Stimulated activated CD4-positive, alpha-beta T cell treated with anti-CD3 and anti-CD28 coated beads, TNF-alpha, amount 100 ng/mL, for 48 hours (primary cell): ENCODE measurements at places on chromosomes 5 and 9.

- no peak for DNase-seq
These were observed 69.8 kb downstream of the UBE2QL1 start for GRCh38 chr5:6518298-6519057.

- DNase-seq: no peak
These were observed 39.5 kb upstream of the ADAMTS16 start for GRCh38 chr5:5100635-5101034.

- DNase-seq: no peak
These were observed 711.2 kb downstream of the PTPRD start for GRCh38 chr9:9901624-9902023.

DNA sequence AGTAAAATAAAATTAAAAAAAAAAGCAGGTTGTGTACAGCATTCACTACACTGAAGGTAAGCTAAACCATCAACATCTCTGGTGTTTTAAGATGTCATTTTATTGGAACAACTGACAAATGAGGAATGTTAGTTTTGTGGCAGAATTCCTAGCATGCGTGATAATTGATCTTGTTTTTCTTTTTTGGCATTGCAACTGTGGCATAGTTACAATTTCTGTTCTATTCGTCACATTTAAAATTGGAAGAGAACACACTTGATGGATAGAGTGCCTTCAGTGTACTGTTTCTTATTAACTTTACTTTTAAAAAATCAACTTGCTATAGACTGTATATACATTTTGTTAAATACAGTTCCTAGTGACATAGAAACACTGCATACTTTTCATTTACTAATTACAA, 43.6 kb upstream of the TNFSF15 start:
- no peak for DNase-seq

GRCh38 chr5:96809921-96810320, 2.2 kb upstream of the ERAP1 start:
- peak; percentile 20 for DNase-seq

DNA sequence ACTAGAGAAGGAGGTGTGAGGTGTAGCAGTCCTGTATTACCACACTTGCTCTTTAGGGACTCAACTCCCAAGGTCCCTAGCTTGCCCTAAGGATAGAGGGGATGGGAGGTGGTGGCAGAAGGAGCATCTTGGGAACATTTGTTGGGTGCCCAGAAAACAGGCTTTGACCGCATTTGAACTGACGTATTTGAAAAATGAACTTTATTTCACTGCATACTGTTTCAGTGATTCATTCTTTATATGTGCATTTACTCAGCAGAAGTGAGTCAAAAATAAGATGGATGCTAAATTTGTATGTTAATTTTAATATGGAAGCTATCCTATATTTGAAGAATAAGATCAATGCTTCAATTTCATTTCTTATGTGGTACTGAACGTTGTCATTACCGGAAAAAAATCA, 18.7 kb downstream of the DMRT3 start:
- no peak for DNase-seq

GRCh38 chr5:60453186-60453976, 246.6 kb downstream of the DEPDC1B start:
- no peak for DNase-seq

GRCh38 chr9:77569335-77569734, 78.8 kb downstream of the GNA14 start:
- no peak for DNase-seq

- DNase-seq: no peak
These were observed 2.2 kb downstream of the DUSP1 start for GRCh38 chr5:172768573-172769341.

- no peak for DNase-seq
These were observed 11.5 kb upstream of the PPP2R2B start for GRCh38 chr5:146890066-146890465.

DNA sequence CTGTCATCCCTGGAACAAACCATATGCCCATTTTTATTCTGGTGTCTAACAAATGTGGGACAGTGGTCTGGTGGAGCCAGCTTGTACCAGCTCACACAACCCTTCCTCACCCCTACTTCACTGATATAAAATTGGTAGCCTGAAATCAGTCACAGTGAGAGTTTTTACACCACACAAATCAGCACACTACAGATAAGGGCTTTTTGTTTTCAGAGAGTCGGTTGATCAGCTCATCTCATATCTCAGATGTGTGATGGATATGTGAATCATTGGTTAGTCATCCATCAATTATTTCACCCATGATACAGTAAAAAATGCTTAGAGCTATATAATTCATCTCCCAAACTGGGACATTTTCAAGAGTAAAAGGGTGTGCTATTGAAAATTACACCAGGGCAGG, 529.2 kb downstream of the EBF1 start:
- DNase-seq: no peak

- no peak for DNase-seq
These were observed 206.1 kb downstream of the TUSC1 start for GRCh38 chr9:25472085-25472607.

- no peak for DNase-seq
These were observed 19.6 kb upstream of the INSL6 start for GRCh38 chr9:5205071-5205470.

DNA sequence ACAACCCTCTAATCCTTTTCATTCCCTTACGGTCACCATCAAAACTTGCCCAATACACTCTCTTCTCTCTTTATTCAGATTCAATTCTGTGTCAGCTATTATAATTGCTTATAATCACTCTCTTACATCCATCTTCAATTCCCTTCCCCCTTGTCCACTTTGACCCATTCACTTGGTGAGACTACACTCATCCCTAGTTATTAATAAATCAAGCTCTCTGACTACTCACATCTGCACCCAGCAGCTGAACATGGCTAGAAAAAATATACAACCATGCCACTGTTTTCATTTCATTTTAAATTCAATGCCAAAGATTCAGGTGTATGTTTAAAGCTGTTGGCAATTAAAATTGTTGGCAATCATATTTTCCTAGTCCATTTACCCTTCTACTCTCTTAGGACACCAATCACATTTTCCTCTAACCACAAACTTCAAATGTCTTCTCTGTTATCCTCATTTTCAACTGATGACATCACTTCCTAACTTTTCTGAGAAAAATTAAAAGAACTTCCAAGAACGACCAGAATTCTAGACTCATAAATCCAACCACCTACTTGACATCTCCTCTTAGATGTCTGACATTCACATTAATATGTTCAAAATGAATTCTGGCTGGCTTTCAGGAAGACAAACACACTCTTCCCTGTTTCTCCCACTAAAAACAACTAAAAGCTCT, 5.5 kb downstream of the C5orf15 start:
- no peak for DNase-seq

DNA sequence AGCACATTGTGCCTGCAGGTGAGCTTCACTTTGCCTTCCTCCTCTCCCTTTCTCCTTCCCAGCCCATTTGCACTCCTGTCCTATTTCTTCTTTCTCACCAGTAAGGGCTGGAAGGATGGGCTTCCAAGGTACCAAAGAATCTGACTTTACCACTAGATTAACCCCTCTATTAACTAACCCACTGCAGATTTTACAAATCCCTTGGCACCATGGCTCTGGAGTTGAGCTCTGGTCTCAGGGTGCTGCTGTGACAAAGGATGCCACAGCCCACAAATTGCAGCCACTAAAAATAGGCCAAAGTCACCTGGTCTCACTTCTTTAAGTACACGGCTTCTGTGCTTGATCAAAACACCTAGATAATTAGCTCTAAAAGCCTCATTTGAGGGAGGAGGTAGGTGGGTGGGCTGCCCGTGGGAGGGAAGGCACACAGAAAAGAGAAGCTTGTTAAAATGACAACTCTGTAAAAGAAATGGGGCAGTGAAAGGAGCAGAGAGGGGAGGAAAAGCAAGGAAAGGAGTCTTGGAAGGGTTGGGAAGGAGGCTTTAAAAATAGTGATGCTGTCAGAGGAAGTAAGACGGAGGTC, 327.4 kb downstream of the DRD1 start:
- DNase-seq: no peak

DNA sequence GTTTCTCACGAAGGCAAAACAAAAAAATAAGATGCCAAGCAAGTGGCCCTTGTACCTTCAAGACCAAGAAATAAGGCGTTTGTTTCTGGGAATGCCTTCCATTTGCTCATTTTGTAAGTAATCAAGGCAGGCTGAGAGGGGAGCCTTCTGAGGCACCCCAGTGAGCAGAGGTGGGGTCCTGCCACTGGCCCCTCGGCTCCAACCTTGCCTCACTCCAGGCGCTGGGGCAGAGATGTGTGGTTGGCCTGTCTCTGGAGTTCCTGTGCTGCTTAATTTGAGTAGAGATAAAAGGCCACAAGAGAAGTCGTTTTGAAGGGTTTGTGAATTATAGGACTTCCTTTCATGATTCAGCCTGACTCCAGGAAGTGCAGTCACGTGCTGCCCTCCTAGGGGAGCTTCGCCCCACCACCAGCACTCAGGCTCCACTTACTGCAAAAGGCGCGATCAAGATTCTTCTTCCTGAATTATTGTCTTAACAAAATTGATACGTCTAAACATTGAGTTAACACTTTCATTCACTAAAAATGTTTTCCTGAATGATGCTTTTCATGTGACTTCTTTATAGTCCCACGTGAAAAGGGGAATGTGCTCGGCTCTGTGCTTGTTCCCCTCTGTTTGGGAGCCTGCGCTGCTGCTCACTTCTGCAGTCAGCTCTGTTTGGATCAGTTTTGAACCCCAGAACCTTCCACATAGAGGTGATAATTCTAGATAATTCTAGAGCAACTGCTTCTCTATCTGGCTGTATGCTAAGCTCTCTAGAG, 13.7 kb downstream of the SYK start:
- DNase-seq: no peak

- peak; percentile 52 for DNase-seq
These were observed 32.0 kb upstream of the ADAM19 start for GRCh38 chr5:157607371-157608161.

DNA sequence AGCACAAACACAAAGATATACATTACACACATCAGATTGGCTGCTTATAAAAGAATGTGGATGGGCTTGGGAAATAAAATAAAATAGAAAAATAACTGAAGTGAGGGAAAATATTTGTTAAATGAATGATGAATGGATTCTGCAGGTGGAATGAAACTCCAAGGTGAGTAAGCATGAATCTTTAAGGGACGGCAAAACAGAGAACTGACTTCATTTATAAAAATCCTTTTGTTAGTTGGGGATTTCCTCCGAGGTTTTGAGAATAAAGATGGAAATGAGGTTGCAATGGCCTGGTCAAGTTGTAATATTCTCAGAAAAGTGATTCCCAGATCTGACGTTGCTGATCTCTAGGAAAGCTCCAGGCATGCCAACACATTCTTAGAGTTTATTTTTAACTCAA, 20.9 kb upstream of the SEMA6A start:
- no peak for DNase-seq

- DNase-seq: no peak
These were observed 297.1 kb upstream of the MSX2 start for GRCh38 chr5:174427304-174427703.

GRCh38 chr5:67166460-67167285, 29.9 kb downstream of the CD180 start:
- peak; percentile 67 for DNase-seq

GRCh38 chr5:116084871-116085715, at the start of gene COMMD10:
Gene COMMD10 (plus strand): TSS chr5:116085025.
- peak; percentile 57 for DNase-seq

- no peak for DNase-seq
These were observed 144.5 kb downstream of the PSAT1 start for GRCh38 chr9:78441396-78441795.

DNA sequence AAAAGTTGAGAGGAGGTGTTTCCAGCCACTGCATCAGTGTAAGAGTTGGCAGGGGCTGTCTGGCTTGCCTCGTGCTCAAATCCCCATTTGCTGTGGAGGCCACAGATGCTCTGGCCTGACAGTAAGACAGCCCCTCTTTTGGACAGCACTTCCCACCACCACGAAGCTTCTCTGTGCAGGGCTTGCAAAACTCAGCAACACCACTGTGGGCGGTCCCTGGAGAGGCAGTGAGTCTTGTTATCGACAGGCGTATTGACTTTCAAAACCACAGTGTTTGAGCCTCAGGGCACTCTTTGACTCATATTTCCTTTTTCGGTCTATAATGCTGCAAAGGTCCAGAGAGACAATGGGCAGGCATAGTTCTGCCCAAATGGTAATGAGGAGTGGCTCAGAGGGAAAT, 539.5 kb downstream of the EBF1 start:
- DNase-seq: no peak

GRCh38 chr5:59036274-59036961, 453.5 kb downstream of the RAB3C start:
- DNase-seq: no peak

DNA sequence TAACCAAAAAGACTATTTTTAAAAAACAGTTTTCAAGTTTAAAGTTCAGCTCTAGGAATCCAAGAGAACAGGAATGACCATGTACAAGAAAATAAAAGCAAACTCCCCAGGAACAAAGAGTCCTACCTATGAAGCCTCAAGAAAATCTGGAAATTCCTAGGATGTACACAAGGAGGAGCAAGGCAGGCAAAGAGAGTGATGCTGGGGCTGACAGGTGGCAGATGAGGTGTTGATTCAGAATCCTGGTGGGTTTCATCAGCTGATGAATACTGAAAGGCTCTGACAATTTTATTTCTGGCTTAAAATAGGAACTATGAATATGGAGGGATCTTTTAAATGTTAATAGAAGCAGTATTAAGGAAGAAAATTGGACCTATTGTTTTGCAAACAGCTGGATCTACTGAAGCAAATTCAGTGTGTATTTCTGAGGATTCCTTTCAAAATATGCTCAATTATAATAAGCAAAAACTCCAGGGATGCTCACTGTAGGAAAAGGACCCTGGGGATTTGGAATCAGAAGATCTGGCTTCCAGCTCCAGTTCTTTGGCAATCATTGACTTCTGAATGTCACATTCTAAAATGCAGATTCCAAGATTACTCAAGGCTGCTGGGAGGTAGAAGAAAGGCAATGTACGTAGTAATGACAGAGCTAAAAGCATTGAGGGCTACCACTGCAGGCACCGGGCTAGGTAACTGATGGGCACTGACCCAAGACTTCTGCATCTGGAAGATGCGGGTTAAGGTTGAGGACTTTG, 28.0 kb upstream of the SH3RF2 start:
- no peak for DNase-seq

- DNase-seq: no peak
These were observed 26.0 kb downstream of the BASP1 start for GRCh38 chr5:17243287-17244063.

DNA sequence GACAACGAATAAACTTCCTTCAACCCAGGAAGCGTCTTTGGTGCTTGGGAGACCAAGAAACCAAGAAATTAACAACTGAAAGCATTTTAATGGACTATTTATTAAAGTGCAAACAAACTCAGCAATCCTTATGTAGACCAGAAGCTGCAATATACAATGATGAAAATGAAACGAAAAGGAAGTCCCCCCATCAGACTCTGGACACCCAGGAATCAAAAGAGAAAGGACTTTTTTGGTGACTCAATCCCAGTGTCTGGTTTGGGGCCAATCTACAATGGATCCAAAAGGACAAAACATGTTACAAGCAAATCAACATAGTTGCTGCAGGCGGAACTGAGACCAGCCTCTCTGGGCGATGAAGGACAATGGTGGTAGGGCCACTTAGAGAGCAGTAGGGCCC, 39.5 kb downstream of the C9orf152 start:
- no peak for DNase-seq
